ENCODE measurements at places on chromosomes 2 and 18.

GRCh38 chr18:79102886-79103285 is 33.7 kb downstream of the ATP9B start:
- DNase-seq: no peak

DNA sequence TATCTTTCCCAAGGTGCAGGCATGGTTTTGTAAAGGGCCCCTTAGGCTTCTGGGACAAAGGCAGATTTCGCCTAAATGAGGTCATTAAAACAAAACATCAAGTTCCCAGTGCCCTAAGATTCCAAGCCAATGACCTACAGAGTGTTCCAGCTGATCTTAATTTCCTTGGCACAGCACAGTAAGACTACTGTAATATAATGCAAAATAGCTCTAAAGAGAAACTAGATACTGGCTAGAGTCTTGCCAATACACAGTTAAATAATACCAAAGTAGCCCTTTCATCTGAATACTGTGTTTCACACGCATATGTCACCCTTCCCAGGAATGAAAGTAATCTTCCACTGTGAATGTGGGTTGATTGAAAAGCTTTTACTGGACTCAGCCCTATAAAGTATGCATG is 14.7 kb downstream of the GRB14 start:
- DNase-seq: no peak

DNA sequence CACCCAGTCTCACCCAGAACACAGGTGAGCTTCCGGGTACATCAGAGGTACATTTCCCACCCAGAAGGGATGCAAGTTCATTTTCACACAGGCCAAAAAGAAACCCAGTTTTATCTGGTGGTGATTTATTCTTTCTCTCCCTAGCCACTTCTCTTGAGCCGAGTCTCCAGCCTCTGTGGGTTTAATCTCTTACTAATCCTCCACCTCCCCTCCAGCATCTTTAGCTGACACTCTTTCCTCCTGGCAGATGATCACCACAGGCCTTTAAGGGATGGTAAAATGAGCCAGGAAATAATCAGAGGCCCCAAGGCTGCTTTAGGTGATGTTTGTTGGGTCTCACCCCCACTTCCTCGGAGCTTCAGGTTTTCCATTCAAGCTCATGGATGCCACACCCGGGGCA is 145.7 kb upstream of the DLX2 start:
- no peak for DNase-seq

DNA sequence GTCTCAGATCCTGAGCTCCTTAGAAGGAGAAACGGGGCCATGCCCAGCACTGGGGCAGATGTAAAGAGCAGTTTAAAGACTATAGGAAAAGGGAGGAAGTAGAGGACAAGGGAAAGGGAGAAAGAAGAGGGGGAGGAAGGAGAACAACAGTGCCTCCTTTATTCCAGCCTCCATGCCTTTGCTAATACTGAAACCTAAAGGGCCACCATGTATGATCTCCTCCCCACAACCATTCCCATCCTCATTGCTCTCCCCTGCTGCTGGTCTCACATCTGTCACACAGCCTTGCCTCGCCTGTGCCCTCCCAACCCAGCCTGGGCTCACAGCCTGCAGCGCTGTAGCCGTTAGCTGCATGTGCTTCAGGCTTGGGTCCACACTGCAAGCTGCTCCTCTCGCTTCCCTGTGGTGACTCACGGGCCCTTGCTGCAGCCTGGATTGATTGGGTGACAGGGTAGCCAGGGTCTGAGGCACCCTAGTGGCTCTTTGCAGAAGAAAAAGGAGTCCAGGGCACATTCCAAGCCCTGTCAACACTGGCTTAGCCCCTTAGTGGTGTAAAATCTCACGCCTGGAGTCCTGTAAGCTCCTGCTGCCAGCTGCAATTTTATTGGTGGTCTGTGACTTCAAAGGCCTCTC is 281.9 kb downstream of the SRBD1 start:
- no peak for DNase-seq

- no peak for DNase-seq
These were observed 5.1 kb upstream of the ASIC4 start for GRCh38 chr2:219508971-219509779.

DNA sequence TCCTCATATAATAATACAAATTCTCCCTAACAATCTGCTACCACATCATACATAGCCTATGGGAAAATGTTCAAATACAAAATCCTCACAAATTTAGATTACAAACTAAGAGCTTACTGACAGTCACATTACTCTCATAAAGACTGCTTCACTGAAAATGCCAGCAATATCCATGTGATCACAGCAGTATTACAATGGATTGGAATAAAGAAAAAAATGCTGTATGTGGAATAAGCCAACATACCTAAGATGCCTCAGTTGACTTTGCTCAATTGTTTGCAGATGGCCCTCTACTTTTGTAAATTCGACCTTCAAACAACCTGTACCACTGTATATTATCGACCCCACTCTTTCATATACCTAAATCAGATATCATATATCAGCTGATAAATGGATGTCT is 88.7 kb downstream of the DYM start:
- DNase-seq: no peak

DNA sequence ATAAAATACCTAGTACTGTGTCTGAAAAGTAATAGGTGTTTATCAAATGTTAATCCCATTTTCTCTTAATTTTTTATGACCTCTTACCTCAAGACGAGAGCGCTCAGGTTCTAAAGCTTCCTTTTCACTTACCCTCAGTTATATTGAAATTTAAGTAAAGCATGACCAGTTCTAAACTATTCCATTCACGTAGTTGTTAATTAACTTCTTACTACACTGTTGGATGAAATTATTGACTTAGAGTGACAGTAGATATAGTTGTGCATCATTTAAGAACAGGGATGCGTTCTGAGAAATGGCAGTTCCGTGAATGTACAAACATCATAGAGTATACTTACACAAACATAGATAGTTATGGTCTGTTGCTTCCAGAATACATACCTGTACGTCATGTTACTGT is 20.1 kb upstream of the HTR2B start:
- no peak for DNase-seq

GRCh38 chr18:58578835-58579560 is 49.9 kb downstream of the ALPK2 start:
- DNase-seq: no peak

DNA sequence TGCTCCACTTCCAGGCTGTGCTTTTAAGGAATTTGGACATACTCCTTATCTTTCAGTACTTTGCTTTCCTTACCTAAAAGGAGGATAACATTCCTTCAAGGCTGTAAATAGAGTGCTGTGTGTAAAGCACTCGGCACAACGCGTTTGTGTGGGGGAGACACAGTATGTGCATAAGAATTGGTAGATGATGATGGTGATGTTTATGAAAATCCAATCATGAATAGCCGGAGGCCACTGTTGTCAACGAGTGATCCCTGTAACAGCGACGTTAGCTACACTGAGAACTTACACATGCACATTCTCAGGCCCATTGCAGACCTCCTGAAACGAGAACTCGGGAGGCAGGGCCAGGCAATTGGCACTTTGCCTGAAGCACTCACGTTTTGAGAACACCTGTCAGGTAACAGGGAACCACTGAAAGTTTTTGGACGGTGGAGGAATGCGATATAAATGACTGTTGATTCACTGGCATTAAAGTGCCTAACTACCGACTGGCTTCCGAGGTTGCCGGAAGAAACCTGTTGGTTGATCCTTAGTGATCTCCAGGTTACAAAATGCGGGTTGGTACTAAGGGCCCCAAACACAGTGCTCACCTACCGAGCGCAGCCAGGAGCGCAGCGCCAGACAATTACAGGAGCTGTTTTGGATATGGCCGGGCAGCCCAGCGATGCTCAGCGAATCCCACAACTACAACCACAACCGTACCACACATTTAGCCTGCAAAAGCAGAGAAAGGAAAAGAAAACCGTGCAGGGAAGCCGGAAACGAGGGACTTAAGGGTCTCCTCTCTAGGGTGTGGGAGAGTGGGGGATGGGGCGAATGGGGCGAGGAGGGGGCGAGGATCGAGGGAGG is 1.0 kb upstream of the MAP4K4 start:
- peak; percentile 22 for DNase-seq

DNA sequence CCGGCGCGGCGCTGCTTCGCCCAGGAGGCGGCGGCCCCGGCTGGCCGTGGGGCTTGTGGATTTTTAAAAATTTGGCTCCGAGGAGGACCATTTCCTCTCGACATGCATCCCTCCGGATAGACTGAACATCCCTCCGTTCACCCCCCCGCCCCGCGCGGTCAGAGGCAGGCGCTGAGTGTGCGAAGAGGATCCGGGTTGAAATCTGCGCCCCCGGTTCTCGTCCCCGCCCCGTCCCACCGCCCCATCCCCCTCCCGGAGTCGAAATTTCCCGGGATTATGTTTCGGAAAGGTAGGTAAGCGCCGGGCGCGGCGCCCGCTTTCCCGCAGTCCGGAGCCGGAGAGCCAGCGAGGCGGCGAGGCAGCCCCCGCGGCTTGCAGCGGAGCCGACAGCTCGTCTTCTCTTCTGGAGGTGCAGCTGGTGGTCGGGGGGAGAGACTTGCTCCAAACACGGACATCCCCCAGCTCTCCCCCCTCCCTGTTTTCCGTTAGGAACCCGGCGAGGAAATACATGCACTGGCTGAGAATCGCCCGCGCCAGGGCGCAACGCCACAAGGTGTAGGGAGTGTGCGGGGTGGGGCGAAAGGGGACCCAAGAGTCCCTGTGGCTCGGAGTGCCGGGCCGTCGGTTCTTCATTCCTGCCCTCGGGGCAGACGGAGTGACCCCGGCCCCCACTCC is at the start of gene PRKCE:
Gene PRKCE, plus strand, starts transcription at position 261 of the 675 bp plus-strand sequence.
- DNase-seq: peak; percentile 72

DNA sequence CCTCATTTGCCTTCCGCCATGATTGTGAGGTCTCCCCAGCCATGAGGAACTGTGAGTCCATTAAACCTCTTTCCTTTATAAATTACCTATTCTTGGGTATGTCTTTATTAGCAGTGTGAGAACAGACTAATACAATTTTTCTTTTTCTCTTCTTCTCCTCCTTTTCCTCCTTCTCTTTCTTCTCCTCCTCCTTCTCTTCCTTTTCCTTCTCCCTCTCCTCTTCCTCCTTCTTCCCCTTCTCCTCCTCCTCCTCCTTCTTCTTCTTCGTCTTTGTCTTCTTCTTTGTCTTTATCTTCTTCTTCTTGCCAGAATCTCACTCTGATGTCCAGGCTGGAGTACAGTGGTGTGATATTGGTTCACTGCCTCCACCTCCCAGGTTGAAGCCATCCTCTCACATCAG is 20.2 kb downstream of the SKA1 start:
- no peak for DNase-seq

DNA sequence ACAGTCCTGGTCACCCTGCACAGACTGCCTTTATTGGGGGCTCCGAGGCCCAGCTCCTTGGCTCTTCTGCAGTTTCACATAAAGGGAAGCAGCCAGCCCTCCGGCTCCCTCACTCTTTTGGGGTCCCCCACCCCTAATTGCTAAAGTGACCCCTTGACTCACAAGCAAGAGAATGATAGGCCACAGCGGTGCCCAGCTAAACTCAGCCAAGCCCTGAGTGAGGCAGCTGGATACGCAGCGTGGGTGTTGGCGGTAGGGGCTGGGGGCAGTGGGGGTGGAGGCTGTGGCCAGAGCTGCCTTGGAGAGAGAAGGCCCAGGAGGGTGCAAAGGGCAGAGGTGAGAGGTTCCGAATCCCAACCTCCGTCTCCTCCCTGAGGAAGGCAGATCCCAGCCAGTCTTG is 25.5 kb upstream of the ALPP start:
- no peak for DNase-seq

GRCh38 chr2:152420936-152421335 is 86.0 kb downstream of the FMNL2 start:
- no peak for DNase-seq

DNA sequence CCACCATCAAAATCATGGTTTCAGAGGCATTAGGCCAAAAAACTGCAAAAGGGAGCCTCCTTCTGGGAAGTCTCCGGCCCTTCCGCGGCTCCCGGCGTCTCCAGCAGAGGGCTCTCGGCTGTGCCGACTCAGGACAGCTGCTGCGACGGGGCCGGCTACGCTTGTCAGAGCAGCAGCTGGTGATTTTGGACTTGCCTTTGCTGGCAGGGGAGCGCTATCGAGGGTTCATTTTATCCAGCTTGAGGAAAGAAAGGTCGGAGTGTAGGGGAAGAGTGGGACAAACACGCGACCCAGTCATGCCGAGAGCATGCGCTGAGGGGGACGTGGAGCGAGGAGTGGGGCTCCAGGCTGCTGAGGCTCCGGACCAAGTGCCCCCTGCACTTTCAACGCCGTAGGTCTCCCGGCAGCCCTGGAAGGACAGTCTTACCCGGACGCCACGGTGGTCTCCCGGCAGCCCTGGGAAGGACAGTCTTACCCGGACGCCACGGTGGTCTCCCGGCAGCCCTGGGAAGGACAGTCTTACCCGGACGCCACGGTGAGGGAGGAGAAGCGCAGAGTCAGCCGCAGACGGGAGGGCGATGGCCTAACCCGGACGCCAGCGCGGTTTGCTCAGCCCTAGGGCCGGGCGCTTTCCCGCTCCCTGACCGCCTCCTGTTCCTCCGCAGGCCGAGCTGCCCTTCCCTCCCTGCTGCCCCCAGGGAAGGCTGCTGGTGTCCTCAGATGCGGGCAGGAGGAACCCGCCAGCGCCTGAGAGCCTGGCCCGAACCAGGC is 21.7 kb downstream of the DDX18 start:
- peak; percentile 33 for DNase-seq

DNA sequence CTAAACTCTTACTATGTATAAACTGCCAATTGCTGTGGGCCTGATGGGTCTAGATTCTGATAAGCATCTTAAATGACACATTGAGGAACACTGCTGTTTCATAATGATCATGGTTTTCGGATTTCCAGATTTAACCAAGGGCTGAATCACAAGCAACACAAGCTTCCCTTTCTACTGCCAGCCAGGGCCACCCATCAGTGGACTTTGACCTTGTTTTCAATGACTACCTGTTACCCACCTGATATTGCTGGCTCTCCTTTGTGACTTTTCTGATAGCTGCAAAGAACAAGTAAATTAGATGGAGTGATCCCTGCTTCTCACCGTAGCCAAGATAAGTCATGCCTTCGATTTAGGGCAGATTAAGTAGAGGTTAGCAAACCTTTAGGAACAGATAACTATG is 259.0 kb downstream of the PAX3 start:
- no peak for DNase-seq

DNA sequence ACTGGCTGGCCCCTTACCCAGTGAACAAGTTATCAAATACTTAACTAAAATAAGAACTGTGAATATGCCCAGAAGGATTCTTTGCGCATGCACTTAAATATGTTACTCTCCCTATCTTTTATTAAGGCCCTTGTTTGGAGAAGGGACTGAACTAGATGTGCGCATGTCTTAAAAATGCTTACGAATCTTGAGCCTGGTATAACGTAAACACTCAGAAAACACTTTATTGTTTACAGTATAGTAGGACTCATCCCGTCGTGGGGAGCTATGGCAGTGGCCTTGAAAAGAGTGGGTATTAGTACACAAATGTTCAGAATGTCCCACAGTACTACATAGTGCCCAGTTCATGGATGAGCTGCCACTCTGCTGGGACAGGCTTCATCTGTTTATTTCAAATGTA is 75.9 kb upstream of the MAP4K3 start:
- DNase-seq: no peak
